ENCODE measurements at places on chromosomes 13 and 19.
A peak's percentile ranks its signal among the peaks of the same experiment; 100 is the strongest.

- no peak overlapping the region for H3K27ac ChIP-seq
- peaks cover 9% of the 10 kb centered on the region for H3K27me3 ChIP-seq
- DNase-seq: no peak
- H3K4me1 ChIP-seq: peaks cover 39% of the 10 kb centered on the region
Observed at GRCh38 chr13:20353973-20354372, 121.9 kb upstream of the GJB6 start.

- H3K27ac ChIP-seq: no peak overlapping the region
- DNase-seq: no peak
- H3K27me3 ChIP-seq: no peaks in the 10 kb centered on the region
- H3K4me3 ChIP-seq: no peak overlapping the region
Observed at GRCh38 chr13:80132741-80133601, 208.0 kb downstream of the SPRY2 start.

DNA sequence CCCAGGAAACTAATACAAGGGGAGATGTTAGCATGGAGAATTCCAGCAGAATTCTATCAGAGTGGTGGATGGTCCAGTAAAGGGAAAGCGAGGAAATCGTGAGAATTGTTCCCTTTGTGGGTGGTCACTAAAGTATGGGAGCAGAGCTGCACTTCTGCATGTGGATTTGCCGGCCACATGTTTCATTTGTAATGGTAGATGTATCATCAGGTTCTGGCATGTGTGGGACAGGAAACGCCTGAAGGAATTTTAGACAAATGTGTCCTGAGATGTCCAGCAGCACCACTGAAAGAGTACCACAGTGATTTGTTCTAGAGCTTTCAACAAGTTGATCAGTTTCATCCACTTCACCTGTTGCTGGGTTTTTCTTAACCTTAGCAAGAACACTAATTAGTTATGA, 308.4 kb downstream of the SHISA2 start:
- H3K27ac ChIP-seq: no peak overlapping the region
- DNase-seq: no peak
- H3K27me3 ChIP-seq: peaks cover 3% of the 10 kb centered on the region
- H3K36me3 ChIP-seq: no peaks in the 10 kb centered on the region

DNA sequence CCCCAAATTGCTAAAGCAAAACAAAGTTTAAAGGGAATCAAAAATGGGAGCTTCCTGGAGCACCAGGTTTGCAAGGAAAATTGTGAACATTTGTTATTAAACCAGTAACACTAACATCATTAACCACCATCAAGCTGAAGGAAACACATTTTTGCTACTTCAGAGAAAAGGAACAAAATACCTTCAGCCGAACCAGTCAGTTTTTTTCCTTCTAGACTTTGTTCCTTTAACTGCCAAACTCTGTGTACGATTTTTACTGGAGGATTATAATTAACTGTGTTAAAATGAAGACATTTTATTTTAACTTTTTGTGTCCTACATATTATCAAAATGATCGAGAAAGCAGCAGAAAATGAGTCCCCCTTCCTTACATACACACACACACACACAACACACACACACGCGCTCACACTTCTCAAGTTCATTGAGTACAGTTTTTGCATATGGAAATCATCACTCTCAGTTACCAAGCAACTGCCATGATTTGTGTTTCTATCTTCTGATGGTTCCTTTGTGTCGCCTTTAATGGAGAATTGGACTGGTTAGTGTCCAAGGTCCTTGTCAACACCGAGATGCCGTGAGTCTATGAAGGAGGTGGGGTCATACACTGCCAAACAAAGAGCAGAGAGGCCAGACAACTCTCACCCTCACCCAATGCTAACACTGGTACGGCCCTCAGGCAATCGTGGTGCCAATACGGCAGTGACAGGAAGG, 9.8 kb upstream of the SERP2 start:
- H3K4me1 ChIP-seq: no peaks in the 10 kb centered on the region
- no peaks in the 10 kb centered on the region for H3K36me3 ChIP-seq
- no peak for DNase-seq
- no peak overlapping the region for H3K4me3 ChIP-seq
- no peak overlapping the region for H3K27ac ChIP-seq
- peaks cover 7% of the 10 kb centered on the region for H3K27me3 ChIP-seq

- no peak overlapping the region for H3K4me3 ChIP-seq
- H3K4me1 ChIP-seq: peaks cover 50% of the 10 kb centered on the region
- no peak for DNase-seq
- H3K27me3 ChIP-seq: no peaks in the 10 kb centered on the region
Observed at GRCh38 chr19:4375164-4376027, 25.0 kb downstream of the SH3GL1 start.

- H3K27me3 ChIP-seq: peaks cover 16% of the 10 kb centered on the region
- no peak for DNase-seq
- no peaks in the 10 kb centered on the region for H3K4me1 ChIP-seq
- H3K36me3 ChIP-seq: no peaks in the 10 kb centered on the region
- H3K4me3 ChIP-seq: no peak overlapping the region
Observed at GRCh38 chr19:32287811-32288227, 57.6 kb upstream of the ZNF507 start.

GRCh38 chr19:28466107-28467045, 746.6 kb downstream of the UQCRFS1 start:
- no peak overlapping the region for H3K4me3 ChIP-seq
- H3K36me3 ChIP-seq: no peaks in the 10 kb centered on the region
- peak; percentile 69 for DNase-seq

- H3K4me3 ChIP-seq: no peak overlapping the region
- peaks cover 15% of the 10 kb centered on the region for H3K4me1 ChIP-seq
- no peak overlapping the region for H3K27ac ChIP-seq
- H3K36me3 ChIP-seq: peaks cover 5% of the 10 kb centered on the region
- DNase-seq: no peak
Observed at GRCh38 chr13:30618186-30618929, 638 bp downstream of the USPL1 start.

DNA sequence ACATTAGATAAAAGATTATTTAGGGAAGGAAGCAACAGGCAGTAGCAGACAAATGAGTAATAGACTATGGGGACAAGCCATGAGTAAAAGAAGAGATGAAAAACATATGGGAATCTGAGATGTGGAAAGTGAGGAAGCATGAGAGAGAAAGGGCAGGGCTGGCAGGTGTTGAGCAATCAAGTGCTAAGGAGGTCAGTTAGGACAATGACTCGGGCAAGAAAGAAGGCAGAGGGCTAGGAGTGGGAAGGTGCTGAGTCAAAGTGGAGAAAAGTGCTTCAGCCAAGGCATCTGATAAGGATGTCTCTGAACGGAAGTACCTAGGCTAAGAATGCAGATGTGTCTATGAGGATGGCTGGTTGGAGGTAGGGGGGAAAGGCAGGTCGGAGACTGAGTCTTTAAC, 291.9 kb upstream of the HTR2A start:
- no peak overlapping the region for H3K27ac ChIP-seq

DNA sequence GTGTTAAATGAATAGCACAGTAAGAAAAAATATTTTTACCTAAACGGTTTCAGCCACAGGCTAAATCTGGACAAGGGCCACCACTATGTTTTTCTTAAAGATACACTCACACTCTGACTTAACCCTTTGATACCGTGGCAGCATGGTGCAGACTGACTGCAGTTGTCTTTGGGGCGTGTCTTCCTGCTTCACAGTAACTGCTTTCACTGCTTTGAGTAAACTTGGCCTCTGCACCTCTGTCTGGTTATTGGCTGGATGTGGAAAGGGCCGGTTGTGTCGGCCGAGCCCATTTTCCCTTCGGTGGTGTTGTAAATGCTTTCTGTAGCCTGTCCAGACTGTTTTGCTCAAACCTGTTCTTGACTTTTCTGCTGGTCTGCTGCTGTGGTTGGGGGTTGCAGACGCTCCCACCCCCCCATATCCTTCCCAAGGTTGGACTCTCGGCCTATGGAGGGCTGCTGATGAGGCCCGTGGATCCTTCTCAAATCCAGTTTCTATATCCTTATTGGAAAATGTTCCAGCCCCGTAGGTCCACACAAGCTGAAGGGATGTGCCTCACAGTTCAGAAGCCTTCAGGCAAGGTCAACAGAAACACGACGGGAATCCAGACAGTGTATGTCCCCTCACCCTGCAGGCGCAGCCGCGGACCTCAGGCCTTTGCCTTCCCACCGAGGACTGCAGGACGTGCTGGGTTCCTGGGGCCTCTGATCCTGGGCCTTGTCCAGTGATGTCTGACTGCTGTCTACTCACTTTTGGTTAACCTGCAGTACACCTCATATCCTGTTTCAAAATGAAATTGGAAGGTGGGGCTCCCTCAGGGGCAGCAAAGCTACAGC, 90.2 kb upstream of the RNF113B start:
- no peak overlapping the region for H3K27ac ChIP-seq
- no peak overlapping the region for H3K4me3 ChIP-seq
- H3K4me1 ChIP-seq: no peaks in the 10 kb centered on the region
- H3K36me3 ChIP-seq: no peaks in the 10 kb centered on the region
- no peaks in the 10 kb centered on the region for H3K27me3 ChIP-seq
- DNase-seq: no peak

GRCh38 chr19:17073869-17074633, 1.2 kb downstream of the HAUS8 start:
- H3K4me1 ChIP-seq: peaks cover 48% of the 10 kb centered on the region
- H3K27me3 ChIP-seq: no peaks in the 10 kb centered on the region
- peak overlapping the region; percentile 100 for H3K4me3 ChIP-seq
- peaks cover 10% of the 10 kb centered on the region for H3K36me3 ChIP-seq

GRCh38 chr13:113427562-113428468, 25.5 kb downstream of the ADPRHL1 start:
- no peak overlapping the region for H3K27ac ChIP-seq
- H3K27me3 ChIP-seq: no peaks in the 10 kb centered on the region
- DNase-seq: peak; percentile 39
- no peak overlapping the region for H3K4me3 ChIP-seq
- no peaks in the 10 kb centered on the region for H3K4me1 ChIP-seq

DNA sequence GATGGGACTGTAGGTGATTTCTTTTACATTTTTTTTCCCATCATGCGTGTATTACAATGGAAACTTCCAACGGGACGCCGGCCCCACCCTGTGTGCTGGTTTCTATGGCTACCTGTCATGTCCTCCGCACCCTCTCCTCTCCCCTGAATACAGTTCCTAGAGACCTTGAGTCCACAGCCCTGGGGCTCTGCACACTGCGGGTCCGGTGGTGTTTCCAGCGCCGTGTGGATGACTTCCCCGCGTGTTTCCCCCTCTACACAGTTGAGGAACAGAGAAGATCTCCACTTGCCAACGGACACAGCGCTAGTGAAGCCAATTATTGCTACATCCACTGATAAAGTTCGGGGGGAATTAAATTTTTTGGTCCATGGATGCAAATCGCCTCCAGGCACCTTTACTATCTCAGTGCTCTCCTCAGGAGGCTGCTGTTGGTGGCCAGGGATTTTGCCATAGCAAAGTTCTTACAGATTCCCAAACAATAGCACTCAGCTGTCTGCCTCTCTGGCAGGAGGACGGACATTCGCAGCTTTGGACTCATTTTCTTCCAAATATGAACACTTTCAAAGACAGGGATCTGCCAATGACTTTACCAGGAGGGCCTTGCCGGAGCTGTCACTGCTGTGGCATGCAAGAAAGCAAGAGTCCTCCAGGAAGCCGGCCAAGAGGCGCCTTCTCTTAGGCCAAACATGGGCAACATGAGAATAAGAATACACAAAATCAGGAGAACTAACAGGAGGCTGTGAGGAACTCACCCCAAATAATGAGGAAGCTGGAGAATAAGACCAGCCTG, 39.3 kb upstream of the GAS6 start:
- H3K4me3 ChIP-seq: no peak overlapping the region
- no peak overlapping the region for H3K27ac ChIP-seq
- peaks cover 10% of the 10 kb centered on the region for H3K27me3 ChIP-seq

DNA sequence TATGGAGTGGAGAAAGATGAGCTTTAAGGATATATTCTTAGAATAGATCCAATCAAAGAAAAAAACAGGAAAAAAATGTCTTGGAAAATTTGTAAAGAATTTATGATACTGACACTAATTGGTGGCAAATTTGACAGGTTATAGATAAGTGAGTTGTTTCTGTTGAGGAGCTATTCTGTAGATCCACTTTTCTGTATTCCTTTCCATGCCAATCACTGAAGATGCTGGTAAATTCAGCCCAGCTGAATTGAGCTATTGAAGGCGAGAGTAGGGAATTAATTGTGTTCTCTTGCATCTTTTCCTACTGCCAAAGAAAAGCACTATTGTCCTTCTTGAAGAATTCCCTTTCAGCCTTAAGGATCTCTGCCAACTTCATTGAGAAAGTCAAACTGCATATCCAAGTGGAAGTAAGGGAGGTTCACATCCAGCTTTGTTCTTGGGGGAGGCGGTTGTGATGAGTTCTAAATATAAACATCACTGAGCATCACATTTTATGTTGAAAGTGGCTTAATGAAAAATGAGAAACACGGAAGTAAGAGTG, 113.1 kb downstream of the PCDH9 start:
- H3K36me3 ChIP-seq: no peaks in the 10 kb centered on the region
- H3K4me3 ChIP-seq: no peak overlapping the region
- no peaks in the 10 kb centered on the region for H3K27me3 ChIP-seq
- DNase-seq: no peak

DNA sequence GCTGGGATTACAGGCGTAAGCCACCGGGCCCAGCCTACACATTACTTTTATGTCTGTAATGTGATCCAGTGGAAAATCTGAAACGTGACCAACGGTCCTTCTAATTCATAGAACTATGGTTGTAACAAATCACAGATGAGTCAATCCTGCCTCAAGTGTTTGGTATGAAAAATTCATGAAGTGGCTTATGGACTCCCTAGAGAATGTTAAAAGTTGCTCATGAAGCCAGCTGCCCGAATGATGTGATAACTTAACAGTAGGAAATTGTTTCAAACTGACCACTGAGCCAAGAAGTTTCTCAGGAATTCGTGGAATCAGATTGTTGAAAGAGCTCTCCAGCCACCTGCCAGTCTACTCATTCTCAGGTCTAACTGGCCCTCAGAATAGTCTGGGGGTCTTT, 59.4 kb upstream of the FARP1 start:
- H3K27ac ChIP-seq: no peak overlapping the region
- H3K27me3 ChIP-seq: peaks cover 7% of the 10 kb centered on the region
- no peaks in the 10 kb centered on the region for H3K4me1 ChIP-seq

DNA sequence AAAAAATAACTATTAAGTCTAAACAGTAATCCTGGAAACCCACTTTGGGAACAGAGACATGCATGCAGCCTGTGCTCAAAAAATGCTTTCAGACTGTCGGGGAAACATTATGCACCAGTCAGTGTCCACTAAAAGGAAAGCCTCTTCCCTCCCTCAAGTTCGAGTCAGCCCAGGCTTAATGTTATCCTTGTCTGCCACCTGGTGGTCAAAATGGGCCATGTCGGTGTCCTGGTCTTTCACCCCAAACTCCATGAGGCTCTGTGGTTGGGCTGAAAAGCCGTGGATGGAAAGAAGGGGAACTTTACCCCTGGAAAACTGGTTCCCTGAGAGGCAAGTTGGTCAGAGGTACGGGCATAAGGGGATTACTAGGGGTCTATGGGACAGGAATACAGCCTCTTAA, 88.4 kb upstream of the ZNF492 start:
- H3K4me1 ChIP-seq: no peaks in the 10 kb centered on the region
- H3K36me3 ChIP-seq: peaks cover 18% of the 10 kb centered on the region
- DNase-seq: no peak
- no peaks in the 10 kb centered on the region for H3K27me3 ChIP-seq
- H3K4me3 ChIP-seq: no peak overlapping the region

GRCh38 chr13:29607465-29607864, 12.0 kb upstream of the SLC7A1 start:
- no peak overlapping the region for H3K4me3 ChIP-seq
- no peaks in the 10 kb centered on the region for H3K36me3 ChIP-seq
- H3K27me3 ChIP-seq: peaks cover 29% of the 10 kb centered on the region
- H3K4me1 ChIP-seq: no peaks in the 10 kb centered on the region
- H3K27ac ChIP-seq: no peak overlapping the region
- DNase-seq: no peak
